ENCODE measurements at places on chromosomes 2 and 18.

- DNase-seq, result no peak
These were observed 189.2 kb downstream of the FAM210A start for GRCh38 chr18:13537022-13537780.

DNA sequence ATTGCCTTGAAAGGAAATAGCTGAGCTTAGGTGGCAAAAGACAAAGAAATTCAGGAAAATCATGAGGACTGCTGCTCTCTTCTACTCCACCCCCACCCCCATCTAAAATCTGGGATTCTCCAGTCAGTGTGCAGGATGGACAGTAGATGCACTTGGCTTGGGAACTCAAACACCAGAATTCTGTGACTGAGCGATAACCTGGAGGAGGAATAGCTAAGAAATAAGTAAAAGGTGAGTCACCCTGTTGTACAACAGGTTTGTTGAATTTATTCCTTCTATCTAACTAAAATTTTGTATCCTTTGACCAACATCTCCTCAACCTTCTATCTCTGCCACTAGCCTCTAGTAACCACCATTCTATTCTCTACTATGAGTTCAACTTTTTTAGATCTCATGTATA is 1029.9 kb upstream of the ACVR2A start:
- DNase-seq, result no peak

DNA sequence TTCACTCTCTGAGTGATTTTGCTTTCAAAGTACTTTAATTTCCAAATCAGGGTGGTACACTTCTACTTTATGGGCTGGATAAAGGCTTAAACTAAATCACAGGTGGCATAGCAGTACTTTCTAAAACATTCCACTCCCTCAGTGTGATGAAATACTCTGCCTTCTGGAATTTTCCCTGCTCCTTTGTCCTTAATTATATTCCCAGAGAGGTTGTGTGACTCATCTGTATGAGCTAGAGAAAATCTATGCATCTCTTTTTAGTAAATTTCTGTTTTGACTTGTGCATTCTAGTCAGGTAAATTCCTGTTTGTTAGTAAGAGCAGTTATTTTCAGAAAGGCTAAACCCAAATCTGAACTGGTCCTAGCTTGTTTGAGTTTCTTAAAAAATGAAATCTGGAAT is 29.0 kb upstream of the PLA2R1 start:
- DNase-seq, result peak; percentile 54

- DNase-seq, result no peak
These were observed 184.8 kb downstream of the ACKR3 start for GRCh38 chr2:236754271-236754944.

GRCh38 chr2:146312899-146313298 is 1531.9 kb upstream of the ACVR2A start:
- DNase-seq, result peak; percentile 23

GRCh38 chr2:99338029-99338585 is 918 bp downstream of the EIF5B start:
- DNase-seq, result peak; percentile 36

GRCh38 chr2:220847589-220847988 is 724.5 kb downstream of the EPHA4 start:
- peak; percentile 73 for DNase-seq

DNA sequence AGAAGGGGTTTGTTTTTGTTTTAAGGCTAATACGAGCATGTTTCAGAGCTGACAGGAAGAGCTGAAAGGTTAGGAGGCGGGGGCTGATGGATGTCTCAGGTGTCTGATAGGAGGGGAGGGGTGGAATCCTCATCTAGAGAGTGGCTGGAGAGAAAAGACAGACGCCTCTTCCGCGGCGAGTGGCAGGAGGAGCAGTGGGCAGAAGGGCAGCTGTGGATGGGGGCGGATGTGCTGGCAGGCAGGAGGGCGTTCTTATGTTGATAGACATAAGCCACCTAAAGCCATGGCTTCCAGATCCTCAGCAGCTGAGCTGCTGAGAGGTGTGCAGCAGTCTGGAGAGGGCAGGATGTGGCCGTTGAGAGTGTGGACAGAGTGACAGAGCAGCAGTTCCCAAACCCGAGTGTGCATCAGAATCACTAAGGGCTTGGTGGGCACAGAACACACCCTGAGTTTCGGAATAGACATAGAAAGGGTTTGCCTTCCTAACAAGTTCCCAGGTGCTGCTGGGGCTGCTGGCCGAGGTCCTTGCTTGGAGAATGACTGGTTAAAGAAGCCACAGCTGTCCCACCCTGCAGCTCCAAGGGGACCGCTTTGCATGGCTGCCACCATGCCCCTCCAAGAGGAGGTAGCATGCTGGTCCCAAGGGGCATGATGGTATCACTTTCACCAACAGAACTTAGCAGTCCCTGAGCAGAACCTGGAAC is 3.0 kb upstream of the ITM2C start:
- no peak for DNase-seq

GRCh38 chr2:153213022-153213421 is 265.5 kb downstream of the RPRM start:
- no peak for DNase-seq

GRCh38 chr2:226529556-226529955 is 270.1 kb downstream of the IRS1 start:
- no peak for DNase-seq

- DNase-seq, result no peak
These were observed 243.2 kb upstream of the RAB12 start for GRCh38 chr18:8366070-8366469.

GRCh38 chr2:64929333-64929732 is 59.9 kb upstream of the SLC1A4 start:
- DNase-seq, result no peak

GRCh38 chr18:12839526-12840196 is 44.4 kb downstream of the PTPN2 start:
- peak; percentile 83 for DNase-seq

DNA sequence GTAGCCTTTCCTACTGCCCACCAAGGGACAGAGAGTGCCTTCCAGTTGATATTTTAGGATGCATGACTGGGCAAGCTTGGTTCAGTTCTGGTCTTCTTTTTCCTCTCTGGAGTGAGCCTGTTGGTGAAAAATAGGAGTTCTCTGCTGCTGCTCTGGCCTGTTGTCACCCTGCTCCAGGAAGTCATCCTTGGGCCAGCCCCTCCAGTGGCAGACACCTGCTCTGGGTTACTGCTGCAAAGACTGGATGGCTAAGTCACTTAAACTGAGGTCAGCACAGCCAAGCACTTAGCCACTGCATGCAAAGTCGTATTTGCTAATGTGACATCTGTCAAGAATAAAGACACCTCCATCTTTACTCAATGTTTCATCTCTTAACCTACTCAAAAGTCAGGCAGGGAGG is 219.6 kb upstream of the ID2 start:
- DNase-seq, result no peak

DNA sequence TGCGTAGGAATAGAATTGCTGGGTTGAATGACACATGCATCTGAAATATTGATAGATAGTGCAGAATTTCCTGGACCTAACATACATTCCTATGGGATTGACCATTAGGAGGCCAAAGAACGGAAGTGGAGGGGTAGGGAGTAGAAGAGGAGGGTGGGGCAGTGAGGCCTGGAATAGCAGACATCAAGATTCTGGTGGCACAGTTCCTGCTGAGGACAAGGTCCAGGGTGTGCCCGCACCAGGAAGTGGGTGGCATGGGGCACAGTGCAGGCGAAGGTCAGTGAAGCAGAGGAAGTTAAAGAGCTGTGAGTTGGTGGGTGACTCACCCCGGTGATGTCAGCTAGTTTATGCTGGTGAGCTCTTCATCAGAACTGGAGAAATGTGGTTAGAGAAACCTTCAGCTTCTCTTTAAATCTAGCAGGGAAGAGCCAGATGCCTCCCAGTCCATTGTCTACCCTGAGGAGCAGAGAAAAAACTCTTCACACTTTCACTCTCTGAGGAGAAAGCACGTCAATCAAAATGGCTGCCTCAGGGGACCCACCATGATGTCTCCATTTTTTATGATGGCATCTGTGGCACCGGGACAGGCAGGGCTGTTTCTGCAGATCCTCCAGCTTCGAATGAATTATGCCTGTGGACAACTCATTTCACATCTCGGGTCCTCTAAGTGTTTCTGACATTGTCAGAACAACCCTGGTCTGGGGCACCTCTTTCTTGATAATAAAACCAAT is 55.9 kb upstream of the CTLA4 start:
- peak; percentile 63 for DNase-seq

GRCh38 chr18:75083131-75083530 is 125.8 kb downstream of the PTGR3 start:
- no peak for DNase-seq

DNA sequence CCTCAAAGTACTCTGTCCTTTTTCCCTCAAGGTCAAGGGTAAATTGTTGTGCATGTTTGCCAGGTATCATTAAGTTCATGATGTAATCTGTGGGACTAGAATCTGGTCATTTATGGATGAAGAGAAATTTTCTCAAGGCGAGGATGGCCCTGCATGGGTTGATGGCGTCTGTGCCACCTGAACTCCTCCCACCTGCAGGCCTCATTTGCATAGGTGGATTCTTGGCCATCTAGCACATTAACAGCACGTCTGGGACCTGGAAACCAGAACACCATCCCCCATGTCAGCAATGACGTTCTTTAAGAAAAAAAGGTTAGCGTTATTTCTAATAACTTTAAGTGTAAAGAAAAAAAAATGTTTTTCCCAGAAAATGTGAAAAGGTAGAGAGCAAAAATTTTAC is 145.8 kb downstream of the ESCO1 start:
- DNase-seq, result no peak

DNA sequence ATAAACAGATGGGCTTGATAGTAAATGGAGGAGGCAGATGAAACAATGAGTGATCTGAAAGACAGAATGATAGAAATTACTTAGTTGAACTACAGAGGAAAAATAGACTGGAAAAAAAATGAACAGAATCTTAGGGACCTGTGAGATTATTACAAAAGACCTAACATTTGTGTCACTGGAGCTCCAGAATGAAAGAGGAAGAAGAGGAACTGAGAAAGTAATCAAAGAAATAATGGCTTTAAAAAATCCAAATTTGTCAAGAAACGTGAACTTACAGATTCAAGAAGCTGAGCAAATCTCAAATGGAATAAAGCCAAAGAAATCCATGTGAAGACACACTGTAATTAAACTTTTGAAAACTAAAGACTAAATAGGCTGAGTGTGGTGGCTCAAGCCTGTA is 28.3 kb downstream of the EVA1A start:
- DNase-seq, result no peak

GRCh38 chr18:52723550-52723970 is 383.6 kb downstream of the DCC start:
- DNase-seq, result no peak

- DNase-seq, result no peak
These were observed 353.1 kb upstream of the FANCL start for GRCh38 chr2:58594175-58594574.

DNA sequence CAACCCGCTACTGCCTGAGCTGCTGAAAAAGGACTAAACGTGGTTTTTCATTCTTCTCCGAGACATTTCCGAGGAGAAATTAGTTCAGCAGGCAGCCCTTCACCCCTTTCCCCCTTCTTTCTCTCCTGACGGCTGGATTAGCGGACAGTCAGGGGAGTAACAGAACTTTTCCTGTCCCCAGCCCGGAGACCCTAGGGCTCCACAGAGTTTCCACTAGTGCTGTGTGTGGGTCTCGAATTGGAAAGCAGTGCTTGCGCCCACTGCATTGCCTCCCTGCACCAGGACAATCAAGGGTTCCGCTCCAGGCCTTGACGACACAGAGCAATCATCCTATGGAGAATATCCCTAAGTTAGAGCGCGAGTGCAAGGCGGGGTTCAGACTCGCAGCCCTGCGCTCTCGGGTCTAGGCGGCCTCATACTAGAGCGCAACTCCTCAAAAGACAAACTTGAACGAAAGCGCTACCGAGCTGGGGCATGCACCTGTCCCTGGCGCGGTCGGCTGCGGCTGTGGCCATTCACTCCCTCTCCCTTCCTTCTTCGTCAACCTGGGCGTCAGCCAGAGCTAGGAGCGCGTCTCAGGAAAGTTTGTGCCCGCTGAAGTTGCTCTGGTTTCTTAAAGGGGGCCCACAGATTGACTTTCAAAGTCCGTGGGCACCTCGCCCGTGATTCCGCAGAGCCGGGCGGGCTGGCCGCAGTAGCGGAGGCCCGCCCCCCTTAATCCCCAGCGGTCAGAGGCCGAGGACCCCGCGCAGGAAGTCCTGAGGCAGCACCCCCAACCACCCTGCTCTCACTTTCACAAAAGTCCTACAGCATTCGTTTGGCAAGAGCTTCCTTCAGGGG is 801 bp downstream of the OSR1 start:
- DNase-seq, result peak; percentile 28

- no peak for DNase-seq
These were observed 9.7 kb upstream of the SNED1 start for GRCh38 chr2:240988571-240989271.

GRCh38 chr2:34241905-34242762 is 643.0 kb upstream of the FAM98A start:
- DNase-seq, result no peak

GRCh38 chr2:21258082-21258481 is 134.3 kb downstream of the TDRD15 start:
- no peak for DNase-seq

DNA sequence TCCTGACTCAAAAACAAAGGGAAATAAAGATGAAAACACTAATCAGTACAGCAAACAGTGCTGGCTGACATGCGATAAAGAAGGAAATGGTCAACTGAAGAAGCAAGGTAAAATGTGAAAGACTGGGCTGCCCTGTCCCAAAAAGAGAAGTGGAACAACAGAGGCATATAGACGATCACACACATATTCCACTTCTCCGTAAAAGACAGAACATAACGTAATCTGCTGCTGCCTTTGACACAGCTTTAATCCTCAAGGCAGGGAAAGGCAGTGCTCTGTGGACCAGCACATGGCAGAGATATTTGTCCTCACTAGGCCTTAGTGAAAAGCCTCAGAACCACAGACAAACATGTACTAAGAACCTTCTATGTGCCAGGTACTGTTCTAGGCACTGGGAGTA is 24.3 kb upstream of the REL start:
- DNase-seq, result no peak

DNA sequence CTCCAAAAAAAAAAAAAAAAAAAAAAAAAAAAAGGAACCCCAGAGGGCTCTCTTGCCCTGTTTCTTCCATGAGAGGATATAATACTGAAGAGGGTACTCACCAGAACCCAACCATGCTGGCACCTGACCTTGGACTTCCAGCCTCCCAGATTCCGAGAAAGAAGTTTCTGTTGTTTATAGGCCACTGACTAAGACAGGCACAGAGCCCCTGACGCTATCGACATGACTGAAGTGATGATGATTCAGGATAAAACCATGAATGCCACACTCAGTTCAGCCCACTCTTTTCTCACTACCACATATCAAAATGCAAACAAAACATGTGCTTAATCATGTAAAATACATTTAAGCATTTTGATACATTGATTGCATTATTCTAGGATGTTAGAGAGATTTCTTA is 66.1 kb upstream of the CDCA7 start:
- no peak for DNase-seq

- peak; percentile 33 for DNase-seq
These were observed 364.4 kb downstream of the RND3 start for GRCh38 chr2:150122871-150123613.

GRCh38 chr2:168253379-168253778 is 6.0 kb upstream of the STK39 start:
- no peak for DNase-seq
